Stimulated activated CD8-positive, alpha-beta memory T cell treated with anti-CD3 and anti-CD28 coated beads, Interleukin-2, amount 100 ng/mL, for 48 hours (primary cell): ENCODE measurements at places on chromosomes 16 and 17.

- no peak for DNase-seq
These were observed 31.2 kb downstream of the SHISA6 start for GRCh38 chr17:11272191-11272590.

- no peak for DNase-seq
These were observed 62.5 kb downstream of the ERCC4 start for GRCh38 chr16:13982451-13982850.

GRCh38 chr16:84155226-84155625 is 10.1 kb downstream of the DNAAF1 start:
- DNase-seq = no peak

- DNase-seq = no peak
These were observed 16.0 kb downstream of the CPNE2 start for GRCh38 chr16:57108432-57108831.

DNA sequence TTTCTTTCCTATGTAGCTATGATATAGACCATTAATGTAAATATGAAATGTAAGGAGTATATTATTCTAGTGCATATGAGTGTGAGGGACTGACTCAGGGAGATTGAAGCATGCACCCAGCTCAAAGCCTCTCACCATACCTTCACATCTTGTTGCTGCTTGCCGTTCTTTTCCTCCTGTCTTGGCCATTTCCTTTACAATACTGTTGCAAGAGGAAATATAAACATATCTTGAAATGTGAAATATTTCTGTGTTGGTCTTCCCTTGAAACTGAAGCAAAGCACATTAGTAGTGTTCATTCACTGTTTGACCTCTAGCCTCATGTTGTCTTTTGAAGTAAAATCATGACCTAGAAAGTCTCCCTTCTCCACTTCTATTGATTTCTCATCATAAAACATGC is 46.6 kb downstream of the PHKB start:
- no peak for DNase-seq

- no peak for DNase-seq
These were observed 129.8 kb upstream of the TOM1L1 start for GRCh38 chr17:54770836-54771235.

DNA sequence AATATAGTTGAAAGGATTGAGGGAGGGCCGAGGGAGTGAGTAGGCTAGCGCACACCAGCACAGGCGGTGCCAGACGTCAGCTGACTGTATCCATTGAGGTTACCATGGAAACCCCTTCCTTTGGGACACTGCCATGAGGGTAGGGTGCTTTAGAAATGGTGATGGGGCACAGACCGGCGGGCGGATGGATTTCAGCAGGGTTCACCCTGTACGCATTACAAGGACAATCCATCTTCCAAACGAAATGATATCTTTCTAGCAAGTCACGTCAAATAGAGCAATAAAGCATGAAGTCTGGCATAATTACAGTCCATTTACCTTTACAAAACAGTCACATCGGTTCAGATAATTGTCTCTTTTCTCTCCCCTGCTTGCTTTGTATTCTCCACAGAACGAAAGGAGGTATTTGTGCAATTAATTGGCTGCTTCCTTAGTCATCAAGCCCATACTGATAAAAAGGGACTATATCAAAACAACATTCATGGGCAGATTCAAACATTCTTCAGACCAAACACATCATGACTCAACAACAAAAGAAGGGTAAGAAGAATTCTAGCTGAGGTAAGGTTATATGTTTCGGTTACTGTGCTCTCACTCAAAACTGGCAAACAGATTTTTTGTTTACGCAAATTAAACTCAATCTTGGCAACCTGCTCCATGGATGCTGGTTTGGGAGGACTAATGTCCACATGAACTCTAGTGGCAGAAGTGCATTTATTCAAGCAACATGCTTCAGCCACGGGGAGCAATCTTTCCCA is 140.6 kb downstream of the CDK5R1 start:
- DNase-seq = no peak
